ENCODE measurements at places on chromosomes 12 and 14.

GRCh38 chr12:19482551-19483109 lies 43.3 kb downstream of the AEBP2 start:
- H3K4me3 ChIP-seq: no peak overlapping the region
- peaks cover 42% of the 10 kb centered on the region for H3K36me3 ChIP-seq

- no peak overlapping the region for H3K4me3 ChIP-seq
- H3K4me1 ChIP-seq: no peaks in the 10 kb centered on the region
- no peak overlapping the region for H3K27ac ChIP-seq
- H3K36me3 ChIP-seq: no peaks in the 10 kb centered on the region
- DNase-seq: no peak
- no peaks in the 10 kb centered on the region for H3K27me3 ChIP-seq
Measured at GRCh38 chr12:90827567-90827966, 127.4 kb downstream of the CCER1 start.

- H3K4me1 ChIP-seq: peaks cover 8% of the 10 kb centered on the region
- no peak overlapping the region for H3K4me3 ChIP-seq
- H3K27me3 ChIP-seq: no peaks in the 10 kb centered on the region
- H3K27ac ChIP-seq: no peak overlapping the region
- no peaks in the 10 kb centered on the region for H3K36me3 ChIP-seq
Measured at GRCh38 chr12:71161591-71161990, 3.8 kb upstream of the TSPAN8 start.

- H3K27me3 ChIP-seq: no peaks in the 10 kb centered on the region
- H3K36me3 ChIP-seq: peaks cover 10% of the 10 kb centered on the region
- no peak overlapping the region for H3K27ac ChIP-seq
- no peak overlapping the region for H3K4me3 ChIP-seq
- peaks cover 7% of the 10 kb centered on the region for H3K4me1 ChIP-seq
Measured at GRCh38 chr14:100824091-100824551, 1.8 kb upstream of the MEG3 start.

DNA sequence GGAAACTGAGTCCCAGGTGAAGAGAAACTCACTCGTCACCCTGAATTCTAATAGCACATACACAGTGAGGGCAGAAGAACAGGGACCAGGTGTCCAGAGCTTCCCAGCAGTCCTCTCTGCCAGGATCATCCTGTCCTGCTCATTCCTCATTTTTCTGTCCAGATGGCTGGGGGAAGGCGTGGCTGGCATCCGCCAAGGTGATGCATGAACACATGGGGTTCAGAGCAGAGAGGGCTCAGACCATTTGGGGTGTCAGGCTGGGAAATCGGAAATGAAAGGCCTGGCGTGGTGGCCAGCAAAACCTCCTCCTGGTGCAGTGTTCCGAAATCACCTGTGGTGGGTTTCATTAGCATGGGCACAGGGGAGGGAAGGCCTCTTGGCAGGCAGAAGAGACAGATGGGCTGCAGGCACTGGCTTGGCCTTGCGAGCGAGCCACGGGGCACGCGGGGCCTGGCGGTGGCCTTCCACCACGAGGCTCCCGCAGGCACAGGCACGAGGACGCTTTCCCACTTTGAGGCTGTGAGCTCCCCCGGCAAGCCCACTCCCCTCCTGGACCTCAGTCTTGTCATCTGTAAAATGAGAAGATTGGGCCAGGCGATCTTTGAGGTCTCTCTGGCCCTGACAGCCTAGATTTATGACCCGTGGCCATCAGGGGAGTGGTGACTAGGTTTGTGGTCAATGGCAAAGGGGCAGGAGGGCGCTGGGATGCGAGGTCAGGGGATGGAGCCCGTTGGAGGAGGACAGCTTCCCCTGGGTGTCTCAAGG lies 68.5 kb downstream of the TSPAN9 start:
- peaks cover 10% of the 10 kb centered on the region for H3K4me1 ChIP-seq
- no peak overlapping the region for H3K4me3 ChIP-seq
- no peaks in the 10 kb centered on the region for H3K36me3 ChIP-seq
- no peak overlapping the region for H3K27ac ChIP-seq
- H3K27me3 ChIP-seq: no peaks in the 10 kb centered on the region

- peak within 1 kb of the TSS; percentile 48 for H3K27ac ChIP-seq
- H3K4me1 ChIP-seq: peaks cover 79% of the 10 kb centered on the region
- H3K36me3 ChIP-seq: peaks cover 10% of the 10 kb centered on the region
- no peaks in the 10 kb centered on the region for H3K27me3 ChIP-seq
- peak within 1 kb of the TSS; percentile 56 for H3K4me3 ChIP-seq
Measured at GRCh38 chr12:51391283-51392123, at the start of gene GALNT6. TSS of gene GALNT6 (minus strand) at chr12:51391406. CDS start at chr12:51379781, 11,625 bp downstream.

DNA sequence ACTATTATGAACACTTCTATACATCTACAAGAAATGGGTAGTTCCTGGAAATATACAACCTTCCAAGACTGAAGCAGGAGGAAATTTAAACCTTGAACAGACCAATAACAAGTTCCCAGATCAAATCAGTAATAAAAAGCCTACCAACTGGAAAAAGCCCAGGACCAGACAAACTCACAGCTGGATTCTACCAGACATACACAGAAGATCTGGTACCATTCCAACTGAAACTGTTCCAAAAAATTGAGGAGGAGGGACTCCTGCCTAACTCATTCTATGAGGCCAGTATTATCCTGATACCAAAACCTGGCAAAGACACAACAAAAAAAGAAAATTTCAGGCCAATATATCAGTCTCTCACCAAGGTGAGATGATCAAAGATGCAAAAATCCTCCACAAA lies 189.4 kb downstream of the RPS29 start:
- no peaks in the 10 kb centered on the region for H3K36me3 ChIP-seq
- no peak overlapping the region for H3K4me3 ChIP-seq
- DNase-seq: no peak
- H3K4me1 ChIP-seq: no peaks in the 10 kb centered on the region
- H3K27me3 ChIP-seq: no peaks in the 10 kb centered on the region

DNA sequence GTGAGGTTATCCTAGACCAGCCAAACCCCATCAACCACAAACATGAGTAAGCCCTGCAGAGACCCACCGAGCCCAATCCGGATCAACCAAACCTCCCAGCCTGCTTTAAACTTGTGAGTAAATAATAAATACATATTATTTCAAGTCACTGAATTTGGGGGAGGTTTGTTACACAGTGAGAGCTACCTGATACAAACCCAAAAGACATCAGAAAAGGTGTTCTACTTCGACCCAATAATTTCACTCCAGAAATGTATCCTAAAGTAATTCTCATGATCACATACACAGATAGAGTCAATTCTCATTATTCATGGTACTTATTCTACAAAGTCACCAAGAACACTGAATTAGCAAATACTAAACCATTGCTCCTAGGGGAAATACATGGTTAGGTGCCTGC lies 16.2 kb upstream of the CORO1C start:
- H3K27ac ChIP-seq: no peak overlapping the region
- no peaks in the 10 kb centered on the region for H3K27me3 ChIP-seq
- H3K4me1 ChIP-seq: peaks cover 5% of the 10 kb centered on the region
- no peaks in the 10 kb centered on the region for H3K36me3 ChIP-seq
- DNase-seq: no peak
- no peak overlapping the region for H3K4me3 ChIP-seq

DNA sequence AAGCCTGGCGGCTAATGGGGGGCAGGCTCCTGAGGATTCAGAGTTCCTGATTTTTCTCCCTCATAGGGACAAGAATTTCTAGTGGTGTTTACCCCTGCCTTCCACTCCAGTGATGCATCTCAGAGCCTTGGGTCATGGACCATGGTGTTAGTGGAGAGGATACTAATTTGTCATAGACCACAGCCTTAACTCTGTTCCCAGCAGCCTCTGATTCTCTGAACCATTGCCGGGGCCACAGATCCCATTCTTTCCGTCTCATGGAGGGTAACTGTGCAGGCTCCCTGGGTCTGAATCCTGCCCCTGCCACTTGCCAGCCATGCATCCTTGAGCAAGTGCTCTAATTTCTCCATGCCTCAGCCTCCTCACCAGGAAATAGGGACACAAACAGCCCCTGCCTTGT lies 55.1 kb downstream of the RPH3A start:
- DNase-seq: no peak
- peaks cover 26% of the 10 kb centered on the region for H3K4me1 ChIP-seq
- H3K36me3 ChIP-seq: no peaks in the 10 kb centered on the region
- H3K27ac ChIP-seq: no peak overlapping the region

- H3K27me3 ChIP-seq: no peaks in the 10 kb centered on the region
- H3K27ac ChIP-seq: no peak overlapping the region
- H3K4me1 ChIP-seq: peaks cover 16% of the 10 kb centered on the region
Measured at GRCh38 chr12:63889721-63890509, 45.4 kb downstream of the SRGAP1 start.

DNA sequence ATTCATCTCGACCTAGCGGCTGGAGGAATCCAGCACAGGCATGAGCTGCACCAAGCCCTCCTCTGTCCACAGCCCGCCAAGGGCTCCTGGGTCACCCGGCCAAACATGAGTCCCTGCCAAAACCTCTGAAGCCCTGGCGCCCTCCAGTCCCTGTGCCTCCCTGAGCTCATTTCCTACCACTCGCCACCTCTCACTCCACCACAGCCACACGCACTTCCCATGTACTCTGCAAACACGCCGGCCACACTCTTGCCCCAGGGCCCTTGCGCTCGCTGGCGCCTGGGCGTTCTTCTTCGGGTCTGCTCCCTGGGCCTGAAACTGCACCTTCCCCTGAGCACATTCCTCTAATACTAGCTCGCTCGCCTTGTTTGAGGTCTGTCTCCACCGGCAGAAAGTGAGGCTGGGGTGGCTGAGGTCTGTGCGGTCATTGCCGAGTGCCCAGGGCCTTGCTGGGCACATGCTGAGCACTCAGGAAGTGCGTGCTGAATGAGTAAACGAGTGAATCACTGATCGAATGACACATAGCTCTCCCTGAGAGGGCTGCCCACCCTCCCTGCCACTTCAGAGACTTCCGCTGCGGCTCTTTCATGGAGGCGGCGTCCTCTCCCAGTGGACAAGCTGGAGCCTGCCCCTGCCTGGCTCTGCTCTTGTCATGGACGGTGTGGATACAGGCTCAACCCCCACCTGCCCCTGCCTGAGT lies 33.7 kb upstream of the DLK1 start:
- H3K27me3 ChIP-seq: no peaks in the 10 kb centered on the region

DNA sequence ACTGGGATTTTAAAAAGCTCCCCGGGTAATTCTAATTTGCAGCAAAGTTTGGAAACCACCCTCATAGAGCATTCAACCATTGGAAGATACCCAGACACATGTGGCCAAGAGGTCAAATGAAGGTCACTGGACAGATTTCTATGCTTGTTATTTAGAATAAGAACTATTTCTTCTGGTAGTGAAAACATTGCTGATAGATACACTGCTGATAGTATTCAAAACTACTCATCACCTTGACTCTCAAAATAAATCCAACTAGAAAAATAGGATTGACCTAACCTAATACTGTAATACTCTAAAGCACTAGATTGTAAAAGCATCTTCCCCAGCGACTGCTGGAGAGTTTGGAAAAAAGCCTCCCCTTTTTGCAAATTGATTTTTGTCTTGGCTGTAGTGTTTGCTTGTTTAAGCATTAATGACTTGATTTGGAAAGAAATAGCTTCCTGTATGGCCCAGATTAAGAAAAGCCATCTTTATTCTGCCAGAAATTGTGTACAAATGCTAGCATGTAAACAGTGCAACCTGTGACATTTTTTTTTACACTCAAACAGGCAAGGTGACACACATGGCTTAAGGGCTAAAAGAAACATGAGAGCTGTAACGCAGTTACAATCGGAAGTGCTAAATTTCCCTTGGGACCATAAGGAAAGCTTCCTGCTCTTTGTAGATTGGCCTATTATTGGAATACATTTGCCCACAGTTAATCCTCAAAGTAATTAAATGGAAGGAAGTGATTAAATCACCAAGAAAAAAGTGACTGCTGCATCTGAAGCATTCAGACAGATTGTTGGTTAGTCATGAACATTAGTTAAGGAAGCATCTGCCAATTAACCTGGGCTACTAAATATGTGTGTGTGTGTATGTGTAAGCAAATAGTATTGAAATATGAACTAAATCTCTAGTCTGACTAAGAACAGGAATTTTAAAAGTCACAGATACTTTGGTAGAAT lies 356.5 kb upstream of the ATP2B1 start:
- no peak for DNase-seq
- H3K27ac ChIP-seq: no peak overlapping the region
- H3K4me1 ChIP-seq: 0 out of 2 replicates have a peak, but pooled peaks cover 5% of the 10 kb centered on the region
- no peaks in the 10 kb centered on the region for H3K27me3 ChIP-seq

DNA sequence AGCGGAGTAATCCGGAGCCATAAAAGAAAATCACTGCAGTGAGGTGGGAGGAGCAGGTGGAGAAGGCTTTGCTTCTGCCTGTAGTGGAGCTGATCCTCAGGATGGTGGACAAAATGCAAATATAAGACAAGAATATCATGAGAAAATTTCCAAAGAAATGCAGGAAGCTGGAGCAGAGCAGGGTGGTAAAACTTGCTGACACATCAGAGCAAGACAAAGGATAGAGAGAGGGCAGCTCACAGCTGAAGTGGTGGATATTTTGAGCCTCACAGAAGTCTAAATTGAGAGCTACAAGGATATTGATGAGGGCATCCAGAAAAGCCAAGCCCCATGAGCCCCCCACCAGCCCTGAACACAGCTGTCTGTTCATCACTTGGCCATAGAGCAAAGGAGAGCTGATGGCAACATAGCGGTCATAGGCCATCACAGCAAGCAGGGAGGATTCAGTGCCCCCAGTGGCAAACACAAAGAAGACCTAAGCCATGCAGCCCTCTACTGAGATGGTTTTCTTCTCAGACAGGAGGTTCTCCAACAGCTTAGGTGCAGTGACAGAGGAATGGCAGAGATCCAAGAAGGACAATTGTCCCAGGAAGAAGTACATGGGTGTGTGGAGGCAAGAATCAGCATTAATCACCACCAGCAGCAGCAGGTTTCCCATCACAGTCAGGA lies 30.0 kb upstream of the ANP32D start:
- H3K27ac ChIP-seq: no peak overlapping the region
- no peaks in the 10 kb centered on the region for H3K36me3 ChIP-seq
- DNase-seq: no peak
- no peaks in the 10 kb centered on the region for H3K27me3 ChIP-seq
- no peaks in the 10 kb centered on the region for H3K4me1 ChIP-seq

- H3K4me1 ChIP-seq: peaks cover 16% of the 10 kb centered on the region
- no peaks in the 10 kb centered on the region for H3K27me3 ChIP-seq
- H3K36me3 ChIP-seq: 0 out of 2 replicates have a peak, but pooled peaks cover 2% of the 10 kb centered on the region
Measured at GRCh38 chr14:72722201-72722785, 171.6 kb downstream of the DPF3 start.

DNA sequence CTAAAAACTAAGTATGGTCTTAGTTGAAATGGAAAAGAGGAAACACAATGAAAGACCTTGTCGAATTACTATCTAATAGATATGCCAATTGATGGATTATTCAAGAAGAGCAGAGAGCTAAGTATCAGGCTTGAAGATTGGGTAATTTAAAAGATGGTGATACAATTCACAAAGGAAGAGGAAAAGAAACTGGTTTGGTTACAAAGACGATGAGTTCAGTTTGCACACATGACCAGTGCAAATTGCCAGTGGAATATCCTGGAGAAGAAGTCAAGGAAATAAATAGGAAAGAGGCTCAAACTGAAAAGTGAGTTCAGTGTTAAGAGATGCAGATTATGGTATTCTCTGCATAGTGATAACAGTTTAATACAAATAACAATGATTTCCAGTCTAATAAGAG lies 2.5 kb upstream of the RAP1B start:
- no peak for DNase-seq
- H3K4me3 ChIP-seq: no peak overlapping the region
- peaks cover 8% of the 10 kb centered on the region for H3K36me3 ChIP-seq
- H3K4me1 ChIP-seq: peaks cover 17% of the 10 kb centered on the region
- no peaks in the 10 kb centered on the region for H3K27me3 ChIP-seq

GRCh38 chr12:68529466-68529865 lies 81.2 kb upstream of the RAP1B start:
- no peaks in the 10 kb centered on the region for H3K36me3 ChIP-seq
- DNase-seq: no peak
- no peak overlapping the region for H3K4me3 ChIP-seq

- H3K4me1 ChIP-seq: no peaks in the 10 kb centered on the region
- H3K36me3 ChIP-seq: peaks cover 7% of the 10 kb centered on the region
- no peak overlapping the region for H3K27ac ChIP-seq
Measured at GRCh38 chr14:102461490-102462338, 47.9 kb downstream of the ANKRD9 start.
